ENCODE measurements at places on chromosomes 1 and 21.

DNA sequence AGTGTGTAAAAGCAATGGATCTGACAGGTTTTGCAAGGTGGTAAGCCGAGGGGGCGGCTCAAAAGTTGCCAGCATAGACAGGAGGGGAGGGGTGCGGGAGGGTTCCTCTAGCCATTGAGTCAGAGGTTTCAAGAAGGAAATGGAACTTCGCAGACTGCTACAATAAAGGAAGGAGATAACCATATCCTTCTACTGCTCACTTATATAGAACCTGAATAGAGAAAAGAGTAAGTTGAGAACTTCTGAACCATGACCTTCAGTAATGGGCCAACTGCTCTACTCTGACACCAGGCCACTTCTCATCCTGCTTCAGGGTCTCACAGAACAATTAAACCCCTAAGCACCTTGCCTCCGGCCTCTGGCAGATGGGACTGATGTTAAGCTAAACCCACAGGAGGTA, 26.3 kb upstream of the BCAR3 start:
- no peak for DNase-seq

DNA sequence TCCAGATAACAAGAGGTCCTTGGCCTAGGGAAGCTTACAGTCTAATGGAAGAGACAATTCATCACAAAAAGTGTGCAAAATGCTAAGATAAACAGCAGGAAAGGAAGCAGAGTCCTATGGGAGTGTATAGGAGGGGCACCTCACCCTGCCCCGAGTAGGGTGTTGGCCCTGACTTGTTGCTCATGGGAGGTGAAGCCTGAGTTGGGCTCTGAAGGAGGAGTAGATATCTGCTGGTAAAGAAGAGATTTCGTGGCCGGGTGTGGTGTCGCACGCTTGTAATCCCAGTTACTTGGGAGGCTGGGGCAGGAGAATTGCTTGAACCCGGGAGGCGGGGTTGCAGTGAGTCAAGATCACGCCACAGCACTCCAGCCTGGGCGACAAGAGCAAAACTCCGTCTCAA, 18.6 kb upstream of the GPR37L1 start:
- no peak for DNase-seq

- DNase-seq: peak; percentile 47
These were observed at the start of gene C1orf141 for GRCh38 chr1:67134695-67135094. C1orf141 (minus strand) TSS chr1:67134970; CDS start chr1:67127240, 7,730 bp downstream.

DNA sequence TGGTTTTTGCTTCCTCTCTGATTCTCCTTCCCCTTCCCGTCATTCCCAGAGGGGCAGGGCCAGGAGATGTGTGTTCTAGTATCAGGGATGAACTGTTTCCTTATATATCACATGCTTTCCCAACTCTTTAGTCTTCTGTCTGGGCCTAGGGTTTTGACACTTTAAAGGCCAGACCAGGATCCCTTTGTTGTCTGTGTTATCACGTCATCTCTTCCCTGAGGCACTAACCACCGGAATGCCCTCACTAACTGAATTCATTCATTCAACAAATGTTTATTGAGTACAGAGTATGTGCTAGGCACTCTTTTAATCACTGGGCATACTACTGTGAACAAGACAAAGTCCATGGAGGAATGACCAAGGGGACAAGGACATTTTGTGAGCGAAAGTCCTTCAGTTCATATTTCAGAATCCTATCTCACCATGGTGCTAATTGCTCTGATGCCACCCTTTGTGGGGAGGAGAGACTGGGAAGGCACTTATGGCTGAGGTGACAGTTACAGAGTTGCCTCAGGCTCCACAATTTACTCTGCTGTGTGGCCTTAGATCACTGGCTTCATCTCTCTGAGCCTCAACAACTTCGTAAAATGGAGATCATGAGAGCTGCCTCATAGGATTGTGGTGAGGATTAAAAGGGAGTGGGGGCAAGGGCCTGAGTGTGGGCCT, 12.0 kb upstream of the ZNF362 start:
- DNase-seq: peak; percentile 21

- peak; percentile 41 for DNase-seq
These were observed 2.2 kb downstream of the SPATC1L start for GRCh38 chr21:46181953-46182547.

DNA sequence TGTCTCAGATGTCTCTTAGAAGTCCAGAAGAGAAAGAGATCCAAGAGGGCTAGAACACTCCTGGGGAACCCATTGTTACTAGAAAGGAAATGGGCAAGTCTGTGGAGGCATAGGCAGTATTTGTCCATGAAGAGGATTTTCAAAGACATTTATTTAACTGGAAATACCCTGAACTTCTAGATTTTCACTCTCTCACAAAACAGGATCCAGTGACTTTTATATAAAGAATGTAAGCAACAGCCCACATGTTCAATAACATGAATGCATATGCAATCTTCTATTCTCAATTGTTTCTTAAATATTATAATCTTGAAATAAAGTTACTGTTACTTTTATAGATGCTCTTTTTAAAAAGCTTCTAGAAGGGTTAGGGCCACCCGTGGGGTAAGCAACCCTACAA, 53.4 kb downstream of the TBX15 start:
- DNase-seq: no peak

DNA sequence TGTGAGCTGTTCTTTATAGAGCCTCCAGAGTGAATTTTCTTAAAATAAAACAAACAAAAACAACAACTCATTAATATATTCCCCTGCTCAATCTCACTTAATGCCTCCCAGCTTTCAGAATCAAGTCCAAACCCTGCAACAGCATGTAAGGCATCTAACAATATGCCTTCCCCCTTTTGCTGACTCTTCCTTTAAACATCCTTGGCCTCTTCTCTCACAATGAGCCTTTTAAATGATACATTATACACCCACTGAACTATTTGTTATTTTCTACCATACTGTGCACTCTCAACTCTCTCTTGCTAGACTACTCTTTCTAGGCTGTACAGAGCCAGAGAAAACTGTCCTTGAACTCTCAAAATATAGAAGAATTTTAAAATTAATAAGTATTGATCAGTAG, 115.2 kb upstream of the SNX7 start:
- no peak for DNase-seq

GRCh38 chr1:15709226-15709625, 25.1 kb downstream of the PLEKHM2 start:
- DNase-seq: no peak

DNA sequence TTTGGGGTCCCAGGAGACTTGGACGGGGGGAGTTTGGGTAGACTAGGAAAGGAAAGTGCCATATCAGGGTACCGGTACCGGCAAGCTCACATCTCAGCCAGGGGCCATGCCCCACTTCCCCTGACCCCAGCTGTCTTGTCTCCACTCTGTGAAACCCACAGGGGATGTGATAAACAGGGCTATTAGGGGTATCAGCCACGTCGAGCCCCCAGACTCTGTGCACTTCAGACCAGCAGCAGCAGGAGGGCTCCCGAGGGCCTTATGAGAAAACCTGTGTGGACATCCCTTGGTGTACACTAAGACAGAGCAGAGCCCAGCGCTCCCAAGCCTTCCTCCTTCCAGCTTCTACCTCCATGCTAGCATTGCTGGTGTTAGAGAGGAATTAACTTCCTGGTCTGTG, 46.3 kb downstream of the TNNT2 start:
- no peak for DNase-seq

- no peak for DNase-seq
These were observed 94.1 kb downstream of the ADARB1 start for GRCh38 chr21:45168522-45168921.

GRCh38 chr1:151386002-151386401, 13.4 kb upstream of the PSMB4 start:
- no peak for DNase-seq

DNA sequence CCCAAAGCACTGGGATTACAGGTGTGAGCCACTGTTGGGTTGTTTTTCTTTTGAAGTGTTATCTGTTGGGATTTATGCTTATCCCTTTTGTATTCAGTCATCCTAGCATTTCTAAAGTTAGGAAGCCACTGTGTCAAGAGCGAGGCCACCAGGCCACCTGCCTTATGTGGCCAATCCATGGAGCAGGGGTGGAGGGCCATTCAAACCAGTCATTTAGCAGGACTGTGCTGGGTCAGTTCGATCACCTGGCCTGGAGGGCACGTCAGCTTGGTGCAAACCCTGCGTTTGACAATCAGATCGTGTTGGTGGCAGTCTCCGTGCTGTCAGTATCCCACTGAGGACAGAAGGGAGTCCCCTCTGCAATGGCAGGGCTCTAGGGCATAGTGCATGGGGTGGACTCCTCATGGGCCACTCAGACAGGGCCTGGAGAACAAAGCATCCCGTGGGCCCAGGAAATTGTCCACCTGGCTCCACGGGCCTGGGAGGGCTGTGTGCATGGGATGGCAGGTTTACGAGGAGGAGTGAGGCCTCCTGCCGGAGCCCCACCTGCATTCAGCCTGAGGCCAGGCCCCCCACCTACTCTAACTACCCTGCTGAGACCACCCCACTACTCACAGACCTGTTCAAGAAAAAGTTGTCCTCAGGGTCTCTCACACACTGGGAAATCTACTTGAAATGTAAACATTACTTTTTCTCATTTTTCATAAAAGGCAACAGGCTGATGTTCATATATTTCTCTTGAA, 242.3 kb downstream of the SDCCAG8 start:
- DNase-seq: no peak

GRCh38 chr1:245217853-245218608, 63.2 kb downstream of the KIF26B start:
- DNase-seq: no peak

DNA sequence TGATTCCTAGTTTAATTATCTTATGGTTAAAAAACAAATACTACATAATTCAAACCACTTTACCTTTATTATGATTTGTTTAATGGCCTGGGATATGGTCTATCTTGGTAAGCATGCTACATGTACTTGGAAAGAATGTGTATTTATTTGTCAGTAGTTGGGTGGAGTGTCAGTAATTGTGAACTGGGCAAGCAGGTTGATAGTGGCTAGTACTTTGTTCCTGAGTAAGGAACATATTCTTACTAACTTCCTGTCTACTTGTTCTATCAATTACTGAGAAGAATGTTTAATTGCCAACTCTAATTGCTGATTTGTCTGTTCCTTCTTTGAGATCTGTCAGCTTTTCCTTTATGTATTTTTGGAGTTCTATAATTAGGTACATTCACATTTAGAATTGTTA, 49.2 kb upstream of the ABCG1 start:
- DNase-seq: no peak

DNA sequence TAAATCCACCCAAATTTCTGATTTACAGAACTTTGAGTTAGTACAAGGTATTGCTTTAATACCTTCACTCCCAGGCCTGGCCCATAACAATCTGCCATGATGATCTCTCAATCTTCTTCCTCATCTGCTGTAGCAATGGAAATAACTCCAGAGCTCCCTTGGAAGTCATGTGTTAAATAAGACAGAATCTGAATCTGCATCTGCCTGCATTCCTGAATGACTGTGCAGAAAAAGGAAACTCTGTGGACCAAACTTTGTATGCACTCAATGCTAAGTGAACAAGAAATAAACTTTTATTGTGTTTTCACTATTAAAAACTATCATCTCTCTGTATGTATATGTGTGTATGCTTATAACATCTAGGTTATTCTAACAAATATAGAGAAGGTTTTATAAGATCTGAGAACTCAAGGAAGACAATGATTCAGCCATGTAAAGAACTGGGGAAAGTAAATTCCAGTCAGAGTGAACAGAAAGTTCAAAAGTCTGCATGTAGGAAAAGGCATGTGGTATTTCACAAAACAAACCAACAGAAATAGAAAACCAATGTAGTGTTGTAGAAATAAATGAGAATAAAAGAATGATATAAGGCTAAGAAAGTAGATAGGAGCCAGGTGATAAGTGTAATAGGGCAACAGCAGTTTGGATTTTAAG, 390.2 kb downstream of the USH2A start:
- DNase-seq: no peak

- no peak for DNase-seq
These were observed 6.5 kb downstream of the SDF4 start for GRCh38 chr1:1225238-1225845.

DNA sequence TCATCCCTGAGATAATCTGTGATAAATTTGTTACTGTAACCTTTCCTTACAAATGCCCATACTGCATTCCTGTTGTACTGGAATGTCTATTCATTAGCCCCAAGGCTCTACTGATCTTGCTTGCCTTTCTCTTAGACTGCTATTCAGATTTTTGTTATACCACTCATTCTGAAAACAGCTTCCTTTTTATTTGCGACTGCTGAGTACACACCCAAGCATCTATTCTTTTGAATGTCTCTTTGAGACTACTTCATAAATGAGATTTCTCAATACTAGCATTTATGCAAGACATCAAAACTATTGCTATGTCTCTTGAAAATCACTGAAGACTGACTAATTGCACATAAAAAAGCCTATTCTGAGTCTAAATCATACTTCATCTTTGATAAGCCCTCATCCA, 38.6 kb downstream of the DENND1B start:
- DNase-seq: no peak

DNA sequence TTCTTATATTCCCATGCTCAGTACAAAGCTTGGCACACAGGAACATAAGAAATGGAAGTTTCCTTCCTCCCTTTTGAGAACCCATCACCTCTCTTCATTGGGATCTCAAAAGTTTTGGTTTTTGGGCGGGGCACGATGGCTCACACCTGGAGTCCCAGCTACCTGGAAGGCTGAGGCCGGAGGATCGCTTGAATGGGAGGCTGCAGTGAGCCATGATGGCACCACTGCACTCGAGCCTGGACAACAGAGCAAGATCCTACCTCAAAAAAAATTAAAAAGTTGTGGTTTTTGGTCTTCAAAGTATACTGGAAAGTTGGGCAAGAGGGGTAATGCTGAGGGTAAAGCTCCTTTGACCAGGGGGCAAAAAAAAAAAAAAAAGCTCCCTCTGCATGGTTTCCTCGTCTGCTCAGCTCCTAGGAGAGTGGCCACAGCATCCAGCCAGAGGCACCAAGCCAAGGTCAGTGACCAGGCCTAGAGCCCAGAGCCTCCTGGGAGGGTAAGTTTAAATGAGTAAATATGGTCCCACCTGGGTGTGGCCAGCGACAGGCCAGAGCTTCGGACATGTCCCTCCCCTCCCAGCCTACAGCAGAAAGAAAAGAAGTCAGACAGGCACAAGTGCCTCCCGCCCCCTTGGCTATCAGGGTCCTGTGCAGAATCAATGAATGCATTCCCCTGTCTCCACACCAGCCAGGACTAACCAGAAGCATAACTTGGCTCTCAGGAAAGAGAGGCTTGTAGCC, 5.0 kb downstream of the MEF2D start:
- no peak for DNase-seq

DNA sequence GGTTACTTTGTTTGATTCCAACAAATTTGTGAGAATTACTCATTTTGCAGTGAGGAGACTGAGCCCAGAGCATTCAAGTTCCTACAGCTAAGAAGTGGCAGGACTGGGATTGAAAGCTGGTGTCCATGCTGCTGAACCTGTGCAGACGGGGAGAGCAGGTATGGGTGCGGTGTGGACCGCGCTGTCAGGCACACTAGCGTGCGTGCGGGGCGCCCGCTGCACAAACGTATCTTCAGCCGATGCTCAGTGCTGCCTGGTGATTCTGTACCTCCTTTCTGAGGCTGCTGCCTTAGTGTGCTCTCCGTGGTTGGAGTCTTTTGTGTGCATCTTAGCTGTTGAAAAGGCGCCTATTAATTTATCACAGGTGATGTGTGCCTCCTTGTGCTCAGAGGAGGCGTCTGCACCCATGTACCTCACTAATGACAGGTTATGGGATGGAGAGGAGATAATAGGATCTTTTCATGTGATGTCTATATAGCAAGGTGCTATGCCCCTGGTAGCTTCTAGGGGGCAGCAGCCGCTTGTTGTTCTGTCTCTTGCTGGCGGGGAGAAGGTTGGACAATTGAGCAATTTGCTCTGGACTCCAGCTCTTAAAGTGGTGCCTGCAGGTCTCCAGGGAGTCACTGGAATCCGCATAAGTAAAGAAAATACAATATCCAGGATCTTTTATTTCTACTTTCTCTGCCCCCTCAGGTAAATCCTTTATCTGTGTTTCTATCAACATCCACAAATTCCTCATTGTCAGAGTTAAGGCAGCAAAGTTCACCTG, 32.5 kb downstream of the PEX14 start:
- no peak for DNase-seq

Measured in right forelimb (tissue), 1 donor.